Tibial artery (tissue), 4 donors: ENCODE measurements at places on chromosomes 13 and 19.

DNA sequence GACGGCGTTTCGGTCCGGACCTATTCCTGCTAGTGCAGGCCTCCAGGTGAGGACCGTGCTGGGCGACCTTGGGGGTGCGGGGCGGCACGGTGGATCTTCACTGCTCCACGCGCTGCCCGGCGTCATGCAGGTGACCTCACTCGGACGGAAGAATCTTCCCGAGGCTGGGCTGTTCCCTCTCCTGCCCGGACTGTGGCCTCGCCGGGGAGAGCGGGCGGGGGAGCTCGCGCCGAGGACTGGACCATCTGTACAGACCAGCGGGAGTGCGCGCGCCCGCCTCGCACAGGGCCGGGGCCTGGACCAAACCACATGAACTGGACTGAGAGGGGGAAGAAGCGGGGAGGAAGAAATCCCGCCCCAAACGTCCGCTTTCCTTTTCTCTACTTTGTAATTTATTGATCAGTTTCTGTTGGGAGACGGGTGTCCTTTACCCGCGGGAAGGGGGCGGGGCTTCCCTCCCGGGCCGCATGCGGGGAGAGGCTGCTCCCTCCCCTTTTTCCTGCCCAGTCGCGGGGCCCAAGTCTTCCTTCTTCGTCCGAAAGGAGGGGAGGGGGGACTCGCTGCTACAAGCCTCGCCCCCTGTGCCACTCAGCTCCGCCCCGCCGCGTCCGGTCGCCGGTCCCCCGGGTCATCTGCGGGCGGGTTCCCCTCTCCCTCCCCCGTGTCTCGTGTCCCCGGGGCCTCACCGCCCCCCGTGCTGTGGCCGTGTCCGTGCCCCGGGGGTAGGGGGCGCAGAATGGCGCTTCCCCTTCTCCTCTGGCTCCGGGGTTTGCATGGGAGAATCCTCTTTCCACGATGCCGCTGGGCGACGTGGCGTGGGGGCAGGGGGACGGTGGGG is 4.9 kb downstream of the HRC start:
- peak; percentile 90 for DNase-seq

- no peak for DNase-seq
These were observed 6.0 kb upstream of the CCDC97 start for GRCh38 chr19:41303954-41304353.

GRCh38 chr19:10661946-10662345 is 7.8 kb downstream of the ILF3 start:
- DNase-seq, result no peak

DNA sequence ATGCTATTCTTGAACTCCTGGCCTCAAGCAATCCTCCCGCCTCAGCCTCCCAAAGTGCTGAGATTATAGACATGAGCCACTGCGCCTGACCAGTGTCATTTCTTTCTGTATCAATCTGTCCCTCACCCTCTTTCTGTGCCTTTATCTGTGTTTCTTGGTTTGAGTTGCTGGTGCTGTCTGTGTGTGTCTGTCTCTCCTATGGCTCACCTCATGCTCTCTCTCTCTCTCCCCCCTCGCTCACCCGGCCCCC is 9.9 kb downstream of the IRF2BP1 start:
- DNase-seq, result no peak

GRCh38 chr19:48319647-48320541 is 5.5 kb upstream of the EMP3 start:
- peak; percentile 88 for DNase-seq

GRCh38 chr19:5994405-5995165 is 16.6 kb upstream of the RANBP3 start:
- DNase-seq, result no peak

GRCh38 chr19:17677002-17677401 is 11.2 kb downstream of the UNC13A start:
- no peak for DNase-seq

GRCh38 chr19:47362321-47362720 is 13.2 kb downstream of the DHX34 start:
- DNase-seq, result no peak

- no peak for DNase-seq
These were observed 31.8 kb upstream of the USE1 start for GRCh38 chr19:17183271-17183761.

DNA sequence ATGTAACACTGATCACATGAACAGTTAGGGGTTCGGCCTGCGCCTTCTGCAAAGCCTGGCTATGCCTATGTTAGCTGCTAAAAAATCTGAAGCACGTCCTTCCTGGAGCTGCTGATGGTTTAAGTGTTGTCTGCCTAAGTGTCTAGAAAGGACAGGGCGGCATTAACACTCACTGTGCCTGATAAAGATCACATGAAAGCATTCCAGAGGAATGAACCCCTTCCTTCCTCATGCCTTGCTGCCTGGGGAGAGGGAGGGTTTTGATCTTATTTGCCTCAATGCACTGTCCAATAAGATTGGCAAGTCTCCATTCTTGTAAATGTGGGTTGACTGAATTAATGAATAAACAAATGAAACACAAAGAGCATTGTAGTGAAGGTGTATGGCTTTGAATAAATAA is 5.2 kb downstream of the DOCK9 start:
- no peak for DNase-seq

DNA sequence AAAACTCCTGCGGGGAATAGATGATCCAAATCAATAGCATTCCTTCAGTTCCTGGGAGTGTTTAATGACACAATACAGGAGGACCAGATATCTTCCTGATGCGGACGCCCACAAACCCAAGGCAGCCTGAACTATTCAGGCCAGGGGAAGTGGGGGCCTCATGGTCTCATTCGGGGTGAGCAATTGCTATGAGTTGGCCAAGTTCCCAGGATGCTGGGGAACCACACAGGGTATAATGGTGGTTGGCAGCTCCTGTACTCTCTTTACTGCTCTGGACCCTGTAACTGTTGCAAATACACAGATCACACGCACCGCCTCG is 401.2 kb downstream of the IRS2 start:
- no peak for DNase-seq

DNA sequence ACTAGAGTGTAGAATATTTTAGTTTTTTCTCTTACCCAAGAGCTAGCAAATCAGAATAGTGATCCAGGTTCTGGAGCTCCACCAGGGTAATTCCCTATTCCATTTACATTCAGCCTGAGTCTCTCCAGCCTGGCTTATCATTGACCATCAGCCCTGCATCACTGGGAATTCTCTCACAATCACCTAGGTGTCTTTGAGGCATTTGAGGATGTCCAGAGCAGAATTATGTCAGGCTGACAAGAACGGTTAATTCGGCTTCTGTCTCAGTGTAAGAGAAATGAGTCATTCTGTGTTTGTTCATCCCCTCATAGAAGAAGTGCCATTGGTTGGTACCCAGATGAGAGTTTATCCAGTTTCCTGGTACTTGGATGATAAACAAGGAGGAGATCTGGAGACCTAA is 180.5 kb downstream of the ZNF737 start:
- DNase-seq, result no peak

DNA sequence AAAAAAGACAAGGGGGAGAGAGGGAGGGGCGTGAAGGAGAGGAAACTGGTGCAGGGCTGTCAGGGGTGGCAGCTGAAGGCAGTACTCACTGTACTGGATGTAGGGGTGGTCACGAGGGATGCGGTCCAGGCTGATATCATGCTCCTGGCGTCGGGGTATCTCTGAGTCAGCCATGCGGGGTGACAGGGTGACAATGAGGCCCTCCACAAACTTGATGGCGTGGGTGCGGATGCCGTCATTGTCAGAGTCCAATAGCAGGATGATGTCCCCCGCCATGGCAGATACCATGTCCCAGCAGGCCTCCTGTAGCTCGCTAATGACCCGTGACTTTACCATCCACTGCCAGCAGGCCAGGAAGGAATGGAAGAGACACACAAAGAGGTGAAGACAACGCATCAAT is 15.3 kb downstream of the SYMPK start:
- DNase-seq, result no peak

GRCh38 chr19:2547033-2547680 is 71.2 kb downstream of the GADD45B start:
- no peak for DNase-seq
